ENCODE measurements at places on chromosomes 16 and 17.

GRCh38 chr16:14344945-14345344 lies 273.8 kb downstream of the MRTFB start:
- no peak overlapping the region for H3K27ac ChIP-seq
- H3K36me3 ChIP-seq = no peaks in the 10 kb centered on the region
- H3K4me1 ChIP-seq = no peaks in the 10 kb centered on the region
- H3K27me3 ChIP-seq = no peaks in the 10 kb centered on the region
- no peak for DNase-seq
- no peak overlapping the region for H3K4me3 ChIP-seq

- no peaks in the 10 kb centered on the region for H3K27me3 ChIP-seq
- no peaks in the 10 kb centered on the region for H3K36me3 ChIP-seq
- H3K27ac ChIP-seq = no peak overlapping the region
- H3K4me1 ChIP-seq = no peaks in the 10 kb centered on the region
- no peak for DNase-seq
Observed at GRCh38 chr17:17035490-17035889, 6.8 kb upstream of the MPRIP start.

- no peak for DNase-seq
- H3K4me3 ChIP-seq = no peak overlapping the region
- no peaks in the 10 kb centered on the region for H3K27me3 ChIP-seq
- no peaks in the 10 kb centered on the region for H3K36me3 ChIP-seq
- no peaks in the 10 kb centered on the region for H3K4me1 ChIP-seq
Observed at GRCh38 chr16:5466551-5466950, 369.0 kb upstream of the EEF2KMT start.

DNA sequence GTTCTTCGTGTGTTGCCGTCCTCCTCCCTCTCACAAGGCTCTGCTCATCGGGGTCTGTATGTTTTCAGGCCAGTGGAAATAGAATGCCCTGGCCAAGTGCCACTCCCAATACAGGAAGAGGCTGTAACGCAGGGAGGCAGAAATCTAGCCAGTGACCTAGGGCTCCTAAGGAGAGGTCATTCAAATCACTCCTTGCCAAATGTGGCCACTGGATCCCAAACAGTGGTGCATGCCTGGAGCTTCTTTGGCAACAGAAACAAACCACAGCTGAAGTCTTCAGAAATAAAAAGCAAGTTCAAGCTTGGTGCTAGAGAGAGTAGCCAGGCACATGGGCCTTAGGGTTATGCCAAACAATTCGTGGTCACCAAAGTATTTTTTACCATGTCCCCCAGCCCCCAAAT lies 66.1 kb downstream of the SMG6 start:
- H3K4me1 ChIP-seq = no peaks in the 10 kb centered on the region
- H3K27ac ChIP-seq = no peak overlapping the region
- DNase-seq = no peak
- H3K4me3 ChIP-seq = no peak overlapping the region
- H3K27me3 ChIP-seq = no peaks in the 10 kb centered on the region
- H3K36me3 ChIP-seq = 0 out of 2 replicates have a peak, but pooled peaks cover 4% of the 10 kb centered on the region

DNA sequence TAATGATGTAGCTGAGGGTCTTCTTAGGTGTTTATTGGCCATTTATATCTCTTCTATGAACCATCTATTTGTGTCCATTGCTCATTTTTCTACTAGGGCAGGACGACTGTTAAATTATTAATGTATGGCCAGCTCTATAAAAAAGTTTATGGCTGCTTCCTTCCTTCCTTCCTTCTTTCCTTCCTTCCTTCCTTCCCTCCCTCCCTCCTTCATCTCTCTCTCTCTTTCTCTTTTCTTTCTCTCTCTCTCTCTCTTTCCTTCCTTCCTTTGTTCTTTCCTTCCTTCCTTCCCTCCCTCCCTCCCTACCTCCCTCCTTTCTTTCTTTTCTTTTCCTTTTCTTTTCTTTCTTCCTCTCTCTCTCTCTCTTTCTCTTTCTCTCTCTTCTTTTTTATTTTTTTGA lies 17.2 kb upstream of the NDEL1 start:
- no peak for DNase-seq
- H3K4me3 ChIP-seq = no peak overlapping the region
- H3K4me1 ChIP-seq = no peaks in the 10 kb centered on the region
- no peaks in the 10 kb centered on the region for H3K36me3 ChIP-seq
- no peaks in the 10 kb centered on the region for H3K27me3 ChIP-seq

- no peak overlapping the region for H3K4me3 ChIP-seq
- no peaks in the 10 kb centered on the region for H3K36me3 ChIP-seq
- peaks cover 2% of the 10 kb centered on the region for H3K4me1 ChIP-seq
- no peak overlapping the region for H3K27ac ChIP-seq
- DNase-seq = no peak
Observed at GRCh38 chr17:68343976-68344375, 52.7 kb downstream of the ARSG start.

DNA sequence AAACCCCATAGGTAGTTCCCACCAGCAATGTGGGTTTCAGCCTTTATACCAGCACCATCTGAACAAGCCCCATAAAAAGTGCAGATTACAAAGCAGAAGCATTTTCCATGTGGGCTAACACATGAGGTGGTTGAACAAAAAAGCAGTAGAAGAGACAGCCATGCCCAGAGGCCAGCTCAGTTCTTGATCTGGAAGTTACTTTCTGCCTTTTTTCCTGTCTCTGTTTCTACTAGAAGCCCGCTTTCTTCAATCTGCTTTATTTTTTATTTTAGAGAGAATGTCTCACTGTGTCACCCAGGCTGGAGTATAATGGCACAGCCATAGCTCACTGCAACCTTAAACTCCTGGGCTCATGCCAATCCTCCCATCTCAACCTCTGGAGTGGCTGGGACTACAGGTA lies 31.5 kb upstream of the APOH start:
- DNase-seq = no peak
- no peak overlapping the region for H3K4me3 ChIP-seq
- H3K27ac ChIP-seq = no peak overlapping the region
- no peaks in the 10 kb centered on the region for H3K27me3 ChIP-seq
- no peaks in the 10 kb centered on the region for H3K36me3 ChIP-seq

DNA sequence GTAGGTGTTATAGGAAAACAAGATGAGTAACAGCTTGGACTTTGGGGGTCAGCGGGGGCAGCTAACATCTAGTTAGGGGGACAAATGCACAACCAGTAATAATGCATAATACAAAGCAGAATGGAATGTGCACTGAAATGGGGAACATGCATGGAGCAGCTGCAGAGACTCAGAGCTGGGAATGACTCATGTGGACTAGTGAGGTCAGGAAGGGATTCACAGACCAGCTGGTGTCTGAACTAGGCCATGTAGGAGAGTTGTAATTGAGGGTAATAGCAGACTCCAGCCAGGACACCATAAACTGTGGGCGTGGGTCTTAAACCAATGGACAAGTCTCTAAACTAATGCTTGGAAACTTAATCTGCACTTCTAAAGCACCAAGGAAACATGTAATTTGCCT lies 176.8 kb upstream of the ASIC2 start:
- no peaks in the 10 kb centered on the region for H3K4me1 ChIP-seq
- H3K27me3 ChIP-seq = no peaks in the 10 kb centered on the region
- no peaks in the 10 kb centered on the region for H3K36me3 ChIP-seq
- DNase-seq = no peak

- H3K36me3 ChIP-seq = no peaks in the 10 kb centered on the region
- no peak for DNase-seq
- no peak overlapping the region for H3K4me3 ChIP-seq
- peaks cover 32% of the 10 kb centered on the region for H3K27me3 ChIP-seq
Observed at GRCh38 chr17:81339534-81340296, 44.6 kb upstream of the SLC38A10 start.

DNA sequence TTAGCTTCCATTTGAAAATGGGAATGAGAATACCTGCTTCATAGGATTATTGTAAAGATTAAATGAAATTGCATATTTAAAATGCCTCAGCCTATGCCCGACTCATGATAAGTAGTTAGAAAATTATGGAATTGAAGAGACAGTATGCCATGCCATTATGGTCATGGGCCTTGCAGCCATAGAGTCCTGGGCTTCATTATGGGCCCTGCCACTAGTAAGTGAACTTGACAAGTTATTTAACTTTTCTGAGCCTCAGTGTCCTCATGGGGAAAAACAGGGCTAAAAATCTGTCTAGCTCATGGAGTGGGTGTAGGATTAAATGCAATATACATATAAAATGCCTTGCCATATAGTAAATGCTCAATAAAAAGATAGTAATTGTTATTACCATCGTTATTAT lies 133.2 kb downstream of the NPIPB5 start:
- H3K4me3 ChIP-seq = no peak overlapping the region
- no peaks in the 10 kb centered on the region for H3K27me3 ChIP-seq
- no peak for DNase-seq
- peaks cover 2% of the 10 kb centered on the region for H3K4me1 ChIP-seq
- H3K36me3 ChIP-seq = no peaks in the 10 kb centered on the region

DNA sequence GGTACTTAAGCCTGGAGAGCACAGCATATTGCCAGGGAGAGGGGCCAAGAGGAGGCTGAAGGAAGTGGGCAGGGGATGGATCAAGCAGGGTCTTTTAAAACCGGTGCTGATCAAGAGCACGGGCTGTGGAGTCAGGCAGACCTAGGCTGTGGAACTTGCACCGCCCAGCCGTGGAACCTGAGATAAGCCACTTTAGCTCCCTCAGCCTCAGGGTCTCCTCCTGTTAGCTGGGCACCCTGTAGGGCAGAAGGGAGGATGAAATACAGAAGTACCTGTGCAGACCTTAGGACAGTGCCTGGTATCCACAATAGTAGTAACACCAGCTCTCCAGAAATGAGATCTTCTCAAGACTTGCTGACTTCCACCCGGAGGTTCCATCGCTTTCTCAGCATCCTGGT lies 9.3 kb downstream of the ODAD4 start:
- no peak for DNase-seq
- H3K4me1 ChIP-seq = no peaks in the 10 kb centered on the region
- no peaks in the 10 kb centered on the region for H3K27me3 ChIP-seq
- no peaks in the 10 kb centered on the region for H3K36me3 ChIP-seq
- H3K27ac ChIP-seq = no peak overlapping the region

DNA sequence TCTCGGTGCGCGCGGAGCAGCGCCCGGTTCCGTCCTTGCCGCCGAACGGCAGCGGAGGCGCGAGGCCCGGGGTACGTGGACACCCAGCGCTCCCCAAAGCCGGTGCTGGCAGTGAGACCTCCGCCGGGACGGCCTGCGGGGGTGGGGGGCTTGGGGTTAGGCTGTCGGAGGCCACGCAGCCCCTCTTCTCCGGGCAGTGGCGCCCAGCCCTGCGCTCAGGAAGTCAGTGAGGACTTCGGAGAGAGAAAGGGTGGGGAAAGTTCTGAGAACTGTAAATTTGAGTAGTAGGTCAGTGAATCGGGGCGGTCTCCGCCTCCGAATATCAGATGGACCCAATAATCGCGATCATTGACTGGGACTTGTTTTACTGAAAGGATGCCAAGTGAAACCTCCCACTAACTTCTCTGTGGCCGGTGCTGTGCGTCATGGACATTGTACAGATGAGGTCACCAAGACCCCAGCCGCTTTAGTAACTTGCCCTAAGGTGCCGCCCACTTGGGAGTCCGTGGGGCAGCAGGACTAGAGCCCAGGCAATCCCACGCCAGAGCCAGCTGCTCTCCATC lies 468 bp downstream of the IL4R start:
- H3K27ac ChIP-seq = no peak overlapping the region
- H3K36me3 ChIP-seq = no peaks in the 10 kb centered on the region
- H3K4me1 ChIP-seq = peaks cover 10% of the 10 kb centered on the region
- no peaks in the 10 kb centered on the region for H3K27me3 ChIP-seq
- DNase-seq = no peak

DNA sequence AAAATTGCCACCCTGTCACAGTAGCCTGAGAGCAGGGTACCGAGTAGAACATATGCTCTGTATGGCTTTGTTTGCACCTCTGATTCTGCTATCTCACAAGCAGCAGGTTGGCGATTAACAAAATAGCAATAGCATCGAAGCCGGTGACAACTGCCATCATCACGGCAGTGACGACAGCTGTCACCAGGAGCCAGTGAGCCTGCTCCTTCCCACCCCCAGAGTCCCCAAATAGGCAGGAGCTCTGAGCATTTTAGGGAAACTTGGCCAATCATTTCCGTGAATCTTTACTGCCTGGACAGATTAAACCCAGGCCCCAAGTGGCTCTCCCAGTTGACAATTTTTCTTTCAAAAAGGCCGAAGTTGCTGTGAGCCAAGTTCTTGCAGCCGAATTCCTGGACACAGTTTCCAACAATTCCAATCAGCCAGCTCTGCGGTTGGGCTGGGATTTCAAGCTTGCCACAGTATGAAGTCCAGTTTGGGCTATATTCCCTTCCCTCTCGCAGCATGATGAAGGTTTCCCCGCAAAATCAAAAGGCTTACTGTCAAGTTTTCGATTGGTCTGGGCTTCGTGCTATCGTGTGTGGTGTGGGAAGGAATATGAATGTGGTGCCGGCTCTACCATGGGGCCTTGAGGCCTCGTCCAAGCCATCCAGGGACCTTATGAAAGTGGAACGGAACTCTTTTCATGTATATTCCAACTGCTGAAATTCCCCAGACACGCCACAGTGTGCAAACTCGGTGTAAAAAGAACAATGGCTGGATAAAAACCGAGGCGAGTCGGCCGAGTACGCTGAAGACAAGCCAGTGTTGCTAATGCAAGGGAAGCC lies 186.6 kb downstream of the C16orf78 start:
- no peaks in the 10 kb centered on the region for H3K36me3 ChIP-seq
- peaks cover 9% of the 10 kb centered on the region for H3K4me1 ChIP-seq
- no peaks in the 10 kb centered on the region for H3K27me3 ChIP-seq
- H3K27ac ChIP-seq = no peak overlapping the region
- DNase-seq = no peak

DNA sequence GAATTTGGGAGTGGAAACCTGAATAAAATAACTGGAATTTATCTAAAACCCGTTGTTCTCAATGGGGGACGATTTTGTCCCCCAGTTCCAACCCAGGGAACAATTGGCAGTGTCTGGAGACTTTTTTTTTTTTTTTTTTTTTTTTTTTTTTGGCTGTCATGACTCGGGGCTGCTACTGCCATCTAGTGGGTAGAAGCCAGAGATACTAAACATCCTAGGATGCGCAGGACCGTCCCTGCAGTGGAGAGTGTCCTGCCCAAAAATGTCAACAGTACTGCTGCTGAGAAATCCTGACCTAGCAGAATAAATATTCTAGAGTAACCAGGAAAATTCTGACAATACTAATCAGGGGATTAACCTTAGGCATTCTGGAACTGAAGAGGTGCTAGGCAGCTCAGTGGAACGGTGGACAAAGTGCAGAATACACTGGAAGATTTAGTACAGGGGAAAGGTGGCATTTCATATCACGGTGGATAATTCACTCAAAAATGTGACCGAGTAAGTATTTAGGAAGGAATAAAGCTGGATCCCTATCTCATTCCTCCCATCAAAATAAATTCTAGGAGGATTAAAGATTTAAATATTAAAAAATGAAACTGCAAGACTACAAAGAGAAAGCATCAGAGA lies 107.6 kb downstream of the SPECC1 start:
- H3K4me3 ChIP-seq = no peak overlapping the region
- H3K36me3 ChIP-seq = no peaks in the 10 kb centered on the region
- H3K27ac ChIP-seq = no peak overlapping the region
- no peaks in the 10 kb centered on the region for H3K27me3 ChIP-seq
- peaks cover under 1% of the 10 kb centered on the region for H3K4me1 ChIP-seq

DNA sequence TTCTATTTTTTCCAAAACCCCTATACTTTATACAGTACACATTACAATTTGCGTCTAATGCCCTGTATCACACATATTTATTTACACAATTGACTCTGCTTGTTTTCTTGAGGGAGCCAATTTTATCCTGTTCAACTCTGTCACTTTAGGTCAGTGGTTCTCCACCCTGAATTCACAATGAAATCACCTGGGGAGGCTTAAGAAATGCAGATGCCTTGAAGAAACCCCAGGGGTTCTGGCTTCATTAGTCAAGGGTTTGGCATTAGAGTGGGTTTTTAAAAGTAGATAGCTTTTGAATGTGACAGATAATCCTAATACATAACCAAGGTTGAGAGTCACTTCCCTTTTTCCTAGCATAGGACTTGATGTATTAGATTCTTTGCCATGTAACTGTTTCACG lies 398.6 kb upstream of the ERCC4 start:
- peaks cover 4% of the 10 kb centered on the region for H3K4me1 ChIP-seq
- no peaks in the 10 kb centered on the region for H3K36me3 ChIP-seq
- DNase-seq = no peak
- H3K27ac ChIP-seq = no peak overlapping the region
- no peak overlapping the region for H3K4me3 ChIP-seq
